Activated CD4-positive, alpha-beta T cell treated with anti-CD3 and anti-CD28 coated beads, Interleukin-2, amount 50 U/mL, for 24 hours (primary cell): ENCODE measurements at places on chromosomes 13 and 19.

- peak; percentile 37 for DNase-seq
Observed at GRCh38 chr19:39052243-39052746, 19.9 kb upstream of the FBXO27 start.

- no peak for DNase-seq
Observed at GRCh38 chr19:30113186-30113585, 171.1 kb downstream of the URI1 start.

DNA sequence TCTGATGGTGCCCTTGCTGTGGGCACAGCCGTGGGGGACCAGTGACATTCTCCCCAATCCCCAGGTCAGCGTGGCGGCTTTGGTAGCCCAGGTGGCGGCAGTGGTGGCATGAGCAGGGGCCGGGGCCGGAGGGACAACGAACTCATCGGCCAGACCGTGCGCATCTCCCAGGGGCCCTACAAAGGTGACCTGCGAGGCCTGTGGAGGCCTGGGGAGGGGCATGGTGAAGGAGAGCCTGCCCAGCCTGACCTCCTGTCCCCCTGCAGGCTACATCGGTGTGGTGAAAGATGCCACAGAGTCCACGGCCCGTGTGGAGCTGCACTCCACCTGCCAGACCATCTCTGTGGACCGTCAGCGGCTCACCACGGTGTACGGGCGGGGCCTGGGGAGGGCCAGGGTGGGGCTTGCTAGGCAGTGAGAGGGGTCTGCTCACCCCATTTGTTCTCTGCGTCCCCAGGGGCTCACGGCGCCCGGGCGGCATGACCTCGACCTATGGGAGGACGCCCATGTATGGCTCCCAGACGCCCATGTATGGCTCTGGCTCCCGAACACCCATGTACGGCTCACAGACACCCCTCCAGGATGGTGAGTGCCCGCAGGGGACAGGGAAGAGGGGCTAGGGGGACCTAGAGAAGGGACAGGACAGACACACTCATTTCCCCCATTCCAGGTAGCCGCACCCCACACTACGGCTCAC is 7.7 kb upstream of the TIMM50 start:
- DNase-seq, result no peak

- no peak for DNase-seq
Observed at GRCh38 chr13:67366533-67366932, 136.4 kb upstream of the PCDH9 start.

GRCh38 chr19:19417046-19417445 is 11.6 kb downstream of the GATAD2A start:
- no peak for DNase-seq

DNA sequence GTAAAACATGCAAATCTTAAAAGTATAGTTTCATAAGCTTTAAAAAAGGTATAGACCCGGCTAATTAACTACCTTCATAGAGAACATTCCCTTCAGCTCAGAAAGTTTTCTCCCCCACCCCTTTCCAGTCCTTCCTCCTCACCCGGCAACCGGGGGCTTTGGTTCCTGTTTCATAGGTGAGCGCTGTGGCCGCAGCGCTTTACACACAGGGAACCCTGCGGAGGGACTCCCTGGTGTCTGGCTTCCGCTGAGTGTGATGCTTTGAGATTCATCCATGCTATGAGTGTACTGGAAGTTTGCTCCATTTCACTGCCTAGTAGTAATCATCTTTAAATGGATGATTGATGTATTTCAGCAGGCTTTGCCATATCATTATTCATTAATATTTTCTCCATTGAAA is 26.0 kb upstream of the PABPC3 start:
- DNase-seq, result no peak

DNA sequence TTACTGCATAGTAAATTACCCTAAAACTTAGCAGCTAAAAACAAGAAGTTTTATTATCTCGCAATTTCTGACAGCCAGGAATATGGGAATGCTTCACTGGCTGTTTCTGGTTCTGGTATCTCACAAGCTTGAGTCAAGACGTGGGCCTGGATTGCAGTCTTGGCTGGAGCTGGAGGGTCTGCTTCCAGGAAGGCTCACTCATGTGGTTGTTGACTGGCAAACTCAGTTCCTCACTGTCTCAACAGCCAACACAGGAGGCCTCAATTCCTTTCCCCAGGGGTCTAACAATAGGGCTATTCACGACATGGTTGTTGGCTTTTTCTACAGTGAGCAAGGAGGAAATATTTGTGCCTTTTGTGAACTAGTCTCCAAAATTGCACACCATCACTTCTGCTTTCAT is 146.3 kb downstream of the GPC5 start:
- no peak for DNase-seq

GRCh38 chr13:91154558-91155353 is 192.7 kb upstream of the MIR17HG start:
- no peak for DNase-seq

DNA sequence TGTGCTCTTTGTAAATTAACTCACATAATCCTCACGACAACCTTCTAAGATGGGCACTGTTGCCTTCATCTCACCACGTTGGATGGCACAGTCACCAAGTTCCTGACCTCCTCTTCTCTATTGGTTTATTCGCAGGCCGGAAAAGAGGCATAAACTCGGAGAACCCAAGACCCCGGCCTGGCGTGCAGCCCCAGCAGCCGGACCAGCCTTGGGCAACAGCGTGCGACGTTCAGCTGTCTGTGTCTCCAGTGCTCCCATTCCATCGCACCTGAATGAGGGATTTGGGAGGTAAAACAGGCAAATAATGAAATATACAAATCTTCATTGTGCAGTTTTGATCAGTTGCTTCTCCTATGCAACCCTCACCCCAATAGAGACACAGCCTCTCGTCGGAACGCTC is 34.5 kb upstream of the GAS6 start:
- DNase-seq, result no peak

GRCh38 chr19:17339088-17339741 is 1.9 kb downstream of the GTPBP3 start:
- no peak for DNase-seq

DNA sequence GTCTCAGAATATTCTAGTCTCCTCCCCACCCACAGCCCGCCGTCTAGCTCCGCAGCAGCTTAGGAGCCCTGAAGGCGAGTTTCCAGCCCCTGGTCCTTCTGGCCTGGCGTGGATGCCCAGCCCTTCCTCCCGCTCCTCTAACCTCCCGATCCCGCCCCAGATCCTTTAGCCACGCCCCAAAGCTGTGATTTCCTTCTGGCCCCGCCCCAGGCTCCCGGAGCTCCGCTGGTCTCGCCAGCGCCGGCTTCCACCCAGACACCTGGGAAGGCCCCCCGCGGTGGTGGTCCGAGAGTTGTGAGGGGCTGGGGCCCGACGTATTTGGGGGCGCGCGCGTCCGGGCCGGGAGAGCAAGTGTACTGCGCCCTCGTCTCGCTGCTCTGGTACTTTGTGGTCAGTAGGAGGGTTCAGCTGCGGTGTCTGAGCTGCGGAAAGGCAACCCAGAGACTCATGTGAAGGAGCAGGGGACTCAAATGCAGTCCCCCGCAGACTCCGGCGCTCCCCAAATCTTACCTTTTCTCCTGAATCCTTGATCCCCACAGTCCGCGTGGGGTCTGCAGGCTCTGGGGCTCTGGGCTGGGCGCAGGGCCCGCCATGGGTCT is at the start of gene CGB7:
Gene CGB7, minus strand, starts transcription at position 114 of the 599 bp plus-strand sequence. CDS start 2,374 bp downstream, outside the sequence.
- DNase-seq, result no peak

GRCh38 chr13:73870970-73871935 is 263.0 kb downstream of the KLF12 start:
- DNase-seq, result no peak

GRCh38 chr19:5983367-5983955 is 5.5 kb upstream of the RANBP3 start:
- no peak for DNase-seq

DNA sequence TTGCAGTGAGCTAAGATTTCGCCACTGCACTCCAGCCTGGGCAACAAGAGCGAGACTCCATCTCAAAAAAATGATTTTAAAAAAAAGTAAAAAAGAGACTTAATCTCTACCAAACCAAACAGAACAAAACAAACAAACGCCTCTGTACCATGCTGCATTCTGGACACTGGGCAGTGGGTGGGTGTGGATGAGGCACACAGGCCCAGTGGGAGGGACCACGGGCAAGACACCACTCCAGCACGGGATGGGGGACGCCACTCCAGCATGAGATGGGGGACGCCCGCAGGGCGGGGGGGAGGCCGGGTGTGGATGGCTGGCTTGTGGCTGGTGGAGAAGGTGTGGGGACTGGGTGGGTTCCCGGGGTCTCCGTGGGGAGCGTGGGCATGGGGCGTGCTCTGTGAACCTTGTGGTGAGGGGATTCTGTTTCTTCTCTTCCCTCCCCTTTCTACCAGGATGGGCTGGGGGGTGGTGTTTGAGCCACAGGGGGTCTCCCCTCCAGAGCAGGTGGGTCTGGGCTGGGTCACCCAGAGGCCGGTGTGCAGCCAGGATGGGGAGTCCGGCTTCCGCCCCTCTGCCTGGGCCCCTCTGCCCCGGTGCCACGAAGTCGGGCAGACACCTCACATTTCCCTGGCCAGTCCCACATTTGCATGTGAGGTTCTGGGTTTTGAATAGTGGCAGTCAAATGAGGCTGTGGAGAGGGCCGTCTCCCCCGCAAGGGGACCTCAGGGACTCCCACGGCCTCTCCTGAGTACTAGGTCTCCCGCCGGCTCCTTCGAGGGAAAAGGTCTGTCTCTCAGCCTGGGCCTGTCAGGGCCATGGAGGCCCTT is 23.9 kb upstream of the MATK start:
- DNase-seq, result no peak

GRCh38 chr13:100298116-100298681 is 209.3 kb downstream of the PCCA start:
- DNase-seq, result no peak

- peak; percentile 91 for DNase-seq
Observed at GRCh38 chr19:17855280-17856152, 4.2 kb upstream of the RPL18A start.

GRCh38 chr13:112700291-112701060 is 10.6 kb downstream of the ATP11A start:
- DNase-seq, result no peak

DNA sequence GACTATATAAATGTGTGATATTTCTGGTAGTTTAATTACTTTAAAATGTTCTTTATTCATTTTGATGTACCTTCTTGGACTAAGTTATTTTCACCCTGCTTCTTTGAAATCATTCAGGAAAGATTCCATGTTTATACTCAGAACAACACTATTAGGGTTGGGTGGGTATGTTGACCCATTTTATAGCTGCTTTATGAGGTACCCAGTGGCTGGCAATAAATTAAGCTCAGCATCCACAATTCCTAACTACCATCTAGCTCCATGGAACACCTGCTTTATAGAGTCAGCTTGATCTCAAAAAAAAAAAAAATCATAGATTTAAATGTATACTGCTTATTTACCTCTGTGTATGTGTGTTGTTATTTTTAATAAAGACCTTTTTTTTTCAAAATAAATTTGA is 78.9 kb upstream of the ZNF91 start:
- DNase-seq, result no peak

GRCh38 chr19:17419621-17420474 is at the start of gene MVB12A:
Gene MVB12A (plus strand): TSS chr19:17420047. CDS start chr19:17420136, 89 bp downstream.
- peak; percentile 86 for DNase-seq

GRCh38 chr19:42201489-42202289 is 15.8 kb downstream of the DEDD2 start:
- DNase-seq, result no peak

- DNase-seq, result no peak
Observed at GRCh38 chr19:10084803-10085202, 1.3 kb upstream of the SHFL start.

DNA sequence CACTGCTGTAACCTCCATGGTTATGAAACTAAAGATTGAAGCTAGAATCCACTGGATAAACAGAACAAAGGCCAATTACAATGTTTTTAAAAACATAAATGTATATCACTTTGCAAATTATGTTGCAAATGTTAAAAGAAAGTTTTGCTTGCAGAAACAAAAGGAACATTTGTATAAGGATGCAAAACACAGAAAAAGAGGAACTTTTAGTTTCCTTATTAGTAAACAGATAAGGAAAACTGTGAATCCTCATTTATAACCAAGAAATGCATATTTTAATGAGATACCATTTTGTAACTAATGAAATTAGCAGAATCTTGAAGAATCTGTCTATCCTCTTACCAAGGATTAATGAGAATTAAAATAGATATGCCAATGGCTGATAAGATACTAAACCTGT is 32.3 kb downstream of the LPAR6 start:
- no peak for DNase-seq

- no peak for DNase-seq
Observed at GRCh38 chr19:10491472-10492047, 11.6 kb downstream of the KEAP1 start.

DNA sequence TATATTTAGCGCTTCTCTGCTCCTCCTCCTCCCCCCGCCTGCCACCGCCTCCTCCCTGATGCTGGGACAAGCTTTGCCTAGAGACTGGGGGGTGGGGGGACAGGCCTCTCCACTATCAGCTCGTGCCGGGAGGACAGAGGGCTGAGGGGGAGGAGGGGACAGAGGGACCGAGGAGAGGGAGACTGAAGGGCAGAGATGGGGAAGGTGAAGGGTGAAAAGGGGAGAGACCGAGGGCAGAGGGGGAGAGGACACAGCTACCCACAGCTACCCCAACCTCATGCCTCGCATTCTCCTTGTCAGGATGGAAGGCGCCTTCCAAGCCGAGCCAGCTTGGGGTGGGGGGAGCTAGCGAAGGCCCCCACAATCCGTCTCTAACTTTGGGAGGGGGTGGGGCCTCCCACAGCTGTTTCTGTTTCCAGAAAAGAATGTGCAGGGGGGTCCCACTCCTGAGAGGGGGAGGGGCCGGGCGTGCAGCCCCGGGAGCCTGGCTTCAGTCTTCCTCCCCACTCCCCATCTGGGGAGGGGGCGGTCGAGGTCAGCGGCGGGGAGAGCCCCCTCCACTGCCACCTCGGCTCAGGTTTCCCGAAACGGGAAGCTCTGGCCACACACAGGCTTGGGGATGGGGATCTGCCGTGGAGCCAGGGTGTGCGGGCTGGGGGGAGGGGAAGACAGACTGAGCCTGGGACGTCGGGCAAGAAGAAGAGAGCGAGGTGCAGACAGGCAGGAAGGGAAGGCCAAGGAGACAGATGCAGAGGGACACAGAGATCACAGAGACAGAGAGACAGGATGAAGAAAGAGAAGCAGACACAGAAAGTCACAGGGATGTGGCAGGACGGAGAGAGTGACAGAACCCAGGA is 1.6 kb downstream of the DACT3 start:
- DNase-seq, result no peak

DNA sequence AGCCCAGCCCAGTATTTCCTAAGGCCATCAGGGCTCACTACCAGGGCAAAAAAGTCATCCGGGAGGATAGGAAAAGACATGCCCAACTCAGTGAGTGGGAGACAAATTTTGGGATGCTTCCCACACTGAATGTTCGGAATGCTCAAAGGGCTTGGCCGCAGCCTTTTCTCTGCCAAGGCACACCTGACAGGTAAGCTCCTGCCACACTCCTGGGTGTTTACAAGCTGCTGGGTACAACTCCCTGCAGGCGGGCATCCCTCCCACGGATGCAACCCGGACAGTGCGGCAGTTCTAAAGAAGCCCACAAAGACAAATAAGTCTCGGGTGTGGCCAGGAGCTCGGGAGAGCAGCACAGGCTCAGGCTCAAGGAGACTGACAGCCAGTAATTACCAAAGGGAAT is 28.1 kb downstream of the SLC7A1 start:
- DNase-seq, result no peak
